ENCODE measurements at places on chromosomes 3 and 15. TPM values are rescaled to one million over a fixed set of nuclear protein-coding genes. Genes with fewer than 3 reads are reported as not detected.

GRCh38 chr3:195820186-195820585, 8.5 kb upstream of the MUC4 start:
- DNase-seq = no peak

DNA sequence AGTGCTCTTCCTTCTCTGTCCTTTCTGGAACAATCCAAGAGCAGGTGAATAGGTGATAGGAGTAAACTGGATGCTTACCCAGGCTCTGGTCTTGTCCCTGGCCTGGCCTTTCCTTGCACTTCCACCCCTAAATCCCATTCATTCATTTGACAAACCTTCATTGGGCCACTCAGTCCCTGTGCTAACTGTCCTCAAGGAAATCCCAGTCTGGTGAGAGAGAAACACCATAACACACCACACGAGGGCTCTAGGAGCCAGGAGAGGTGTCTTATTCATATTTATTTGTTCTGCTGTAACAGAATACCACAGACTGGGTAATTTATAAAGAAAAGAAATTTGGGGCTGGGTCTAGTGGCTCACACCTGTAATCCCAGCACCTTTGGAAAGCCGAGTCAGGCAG, 22.8 kb downstream of the EFCC1 start:
- DNase-seq = no peak

- DNase-seq = no peak
Observed at GRCh38 chr3:122948408-122948807, 79.2 kb downstream of the SEMA5B start.

DNA sequence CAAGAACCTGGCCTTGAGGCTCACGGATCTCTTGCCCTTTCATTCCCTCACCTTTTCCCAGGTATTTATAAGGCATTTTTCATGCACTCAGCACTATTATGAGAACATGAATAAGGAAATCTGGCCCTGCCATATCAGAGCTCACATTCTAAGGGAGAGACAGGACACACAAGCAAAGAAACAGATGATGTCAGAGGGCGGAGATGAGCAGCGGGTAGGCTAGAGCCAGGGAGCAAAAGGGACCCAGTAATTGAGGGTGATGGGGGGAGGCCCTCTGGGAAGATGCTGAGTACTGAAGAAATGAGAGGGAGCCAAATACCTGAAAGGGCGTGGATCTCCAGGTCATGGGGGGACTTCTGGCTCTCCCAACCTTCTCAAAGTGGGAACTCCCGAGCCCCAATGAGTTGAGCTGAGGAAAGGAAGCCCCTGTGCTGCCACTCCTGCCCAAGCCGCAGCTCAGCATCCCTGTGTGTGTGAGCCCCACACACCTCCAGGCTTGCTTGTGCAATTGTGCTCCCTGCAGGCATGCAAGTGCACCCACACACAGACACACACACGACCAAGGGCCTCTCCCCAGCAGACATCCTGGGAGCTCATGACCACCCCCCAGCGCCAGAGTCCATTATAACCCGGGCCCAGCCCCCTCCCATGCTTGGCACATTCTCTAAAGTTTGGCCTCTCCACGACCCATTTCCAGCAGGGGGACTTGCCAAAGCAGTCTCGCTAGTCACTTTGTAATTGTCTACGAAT, 81.4 kb upstream of the PXYLP1 start:
- DNase-seq = no peak

- no peak for DNase-seq
Observed at GRCh38 chr3:64766440-64766839, 78.6 kb upstream of the ADAMTS9 start.

DNA sequence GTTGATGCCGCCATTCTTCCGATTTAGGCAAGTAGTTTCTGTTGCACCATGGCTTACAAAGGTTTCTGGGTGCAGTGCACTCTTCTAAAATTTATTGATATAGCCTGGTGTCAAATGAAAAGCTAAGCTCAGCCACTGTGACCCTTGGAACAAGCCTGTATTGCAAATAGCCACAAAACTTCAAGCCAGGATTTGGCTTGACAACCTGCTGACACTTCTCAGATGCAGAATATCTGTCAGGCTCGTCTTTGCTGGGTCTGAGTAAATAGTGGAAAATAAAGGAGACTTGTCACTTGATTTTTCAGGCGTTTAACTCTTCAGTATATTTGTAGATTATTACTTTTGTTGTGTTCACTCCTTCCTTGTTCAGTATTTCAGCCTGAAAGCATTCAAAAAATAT, 871.8 kb downstream of the OTOL1 start:
- DNase-seq = no peak

DNA sequence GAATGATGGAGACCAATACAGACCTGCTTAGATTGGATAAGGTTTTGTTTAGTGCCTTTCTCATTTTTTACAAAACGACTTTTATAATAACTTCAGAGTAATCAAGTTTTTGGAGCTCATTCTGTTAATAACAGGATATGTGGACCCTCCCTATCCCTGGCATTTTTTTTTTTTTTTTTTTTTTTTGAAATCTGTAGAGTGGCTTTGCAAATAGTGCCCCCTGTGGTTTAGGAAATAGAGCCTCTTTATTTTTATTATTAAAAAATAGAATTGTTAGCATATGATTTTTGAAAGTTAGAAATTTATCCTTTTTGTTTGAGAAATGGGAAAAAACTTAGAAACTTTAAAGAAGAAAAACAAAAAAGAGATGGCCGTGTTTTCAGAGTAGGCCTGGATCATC, 11.4 kb downstream of the SKIL start:
- DNase-seq = no peak

GRCh38 chr15:74208901-74209559, 6.4 kb upstream of the STRA6 start:
- DNase-seq = no peak

GRCh38 chr3:45029661-45030060, 3.6 kb downstream of the CLEC3B start:
- DNase-seq = no peak

GRCh38 chr15:27358751-27359434, 387.9 kb downstream of the GABRG3 start:
- DNase-seq = no peak

- DNase-seq = no peak
Observed at GRCh38 chr3:193843474-193844301, 250.7 kb downstream of the OPA1 start.

- DNase-seq = no peak
Observed at GRCh38 chr3:177693616-177694264, 496.5 kb upstream of the TBL1XR1 start.

GRCh38 chr3:72523429-72524151, 324.7 kb downstream of the SHQ1 start:
- DNase-seq = no peak

- no peak for DNase-seq
Observed at GRCh38 chr15:98123297-98123696, 162.8 kb downstream of the ARRDC4 start.

- no peak for DNase-seq
Observed at GRCh38 chr15:88391700-88392099, 75.5 kb downstream of the MRPL46 start.

DNA sequence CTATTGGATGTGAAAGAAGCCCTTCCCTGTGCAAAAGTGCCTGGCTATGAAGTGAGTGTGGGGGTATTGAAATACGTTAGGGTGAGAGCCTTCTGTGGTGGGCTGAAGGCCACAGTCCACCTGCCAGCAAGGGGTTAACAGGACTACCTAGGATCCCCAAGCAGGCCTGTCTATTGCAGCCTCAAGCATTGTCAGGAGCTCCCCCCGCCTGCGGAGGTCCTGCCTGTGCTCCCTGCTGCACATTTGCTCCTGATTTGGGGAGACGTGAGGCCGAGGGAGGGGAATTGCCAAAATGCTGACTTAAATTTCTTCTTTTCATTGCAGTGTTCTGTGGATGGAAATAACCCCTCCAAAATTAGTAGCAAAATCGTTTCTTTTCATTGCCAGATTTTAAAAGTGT, 56.2 kb downstream of the GABRG3 start:
- DNase-seq = no peak

GRCh38 chr3:191294291-191294690, 34.9 kb upstream of the CCDC50 start:
- no peak for DNase-seq

DNA sequence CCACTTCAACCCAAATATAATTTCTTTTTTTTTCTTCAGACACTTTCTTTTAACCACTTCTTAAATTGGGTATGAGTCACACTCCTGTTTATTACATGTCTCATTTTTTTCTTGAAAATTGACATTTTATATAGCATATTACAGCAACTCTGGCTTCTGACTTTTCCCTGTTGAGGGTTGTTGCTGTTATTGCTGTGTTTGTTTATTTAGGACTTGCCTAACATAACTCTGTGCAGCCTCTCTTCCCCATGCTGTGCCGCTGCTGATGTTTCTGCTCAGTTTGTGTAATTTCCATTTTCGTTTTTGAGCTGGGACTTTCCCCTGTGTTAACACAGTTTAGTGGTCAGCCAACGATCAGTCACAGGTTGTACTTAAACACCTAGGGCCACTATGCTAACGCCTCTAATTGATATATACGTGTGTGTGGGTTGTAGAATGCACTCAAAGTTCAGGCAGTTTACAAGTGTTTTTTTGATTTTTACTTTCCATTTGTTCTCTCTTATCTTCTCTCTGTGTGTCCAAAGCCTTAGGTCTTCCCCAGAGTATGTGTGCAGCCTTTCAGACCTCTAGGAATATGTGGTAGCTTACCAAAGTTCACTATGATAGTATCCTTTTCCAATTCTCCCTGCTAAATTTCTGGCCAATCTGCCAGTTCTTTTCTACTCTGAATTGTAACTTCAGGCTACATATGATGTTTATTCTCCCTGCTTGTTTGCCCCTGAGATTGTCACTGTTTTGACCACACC, 337.2 kb downstream of the ZBTB20 start:
- no peak for DNase-seq

DNA sequence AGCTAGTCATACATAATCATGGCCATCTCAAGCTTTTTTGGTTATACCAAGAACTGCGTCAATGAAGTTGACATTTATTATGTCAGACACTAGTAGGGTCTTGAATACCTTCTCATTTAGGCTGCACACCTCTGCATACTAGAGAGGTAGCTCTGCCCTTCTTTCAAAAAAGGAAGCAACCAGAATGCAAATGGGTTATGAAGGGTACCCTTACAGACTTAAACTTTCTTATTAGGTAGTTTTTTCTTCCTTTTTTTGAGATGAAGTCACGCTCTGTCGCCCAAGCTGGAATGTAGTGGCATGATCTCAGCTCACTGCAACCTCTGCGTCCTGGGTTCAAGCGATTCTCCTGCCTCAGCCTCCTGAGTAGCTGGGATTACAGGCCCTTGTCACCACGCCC, 3.3 kb downstream of the PCNP start:
- DNase-seq = no peak

DNA sequence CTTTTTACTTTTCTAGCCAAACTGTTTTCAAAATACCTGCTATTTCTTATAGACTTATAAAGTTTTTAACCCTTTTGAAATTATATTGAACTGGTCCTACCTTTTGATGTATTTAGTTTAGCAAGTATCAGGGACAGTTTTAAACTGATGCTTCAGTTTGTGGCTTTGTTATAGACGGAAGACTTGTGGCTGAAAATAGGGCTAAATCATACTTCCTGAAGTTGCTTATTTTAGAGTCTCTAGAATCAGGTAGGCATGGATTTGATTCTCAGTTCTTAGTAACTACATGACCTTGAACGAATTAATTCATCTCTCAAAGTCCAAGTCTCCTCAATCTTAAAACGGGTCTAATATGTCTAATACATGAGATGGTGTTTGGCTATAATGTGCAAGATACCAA, 322.8 kb downstream of the RAP2B start:
- no peak for DNase-seq

DNA sequence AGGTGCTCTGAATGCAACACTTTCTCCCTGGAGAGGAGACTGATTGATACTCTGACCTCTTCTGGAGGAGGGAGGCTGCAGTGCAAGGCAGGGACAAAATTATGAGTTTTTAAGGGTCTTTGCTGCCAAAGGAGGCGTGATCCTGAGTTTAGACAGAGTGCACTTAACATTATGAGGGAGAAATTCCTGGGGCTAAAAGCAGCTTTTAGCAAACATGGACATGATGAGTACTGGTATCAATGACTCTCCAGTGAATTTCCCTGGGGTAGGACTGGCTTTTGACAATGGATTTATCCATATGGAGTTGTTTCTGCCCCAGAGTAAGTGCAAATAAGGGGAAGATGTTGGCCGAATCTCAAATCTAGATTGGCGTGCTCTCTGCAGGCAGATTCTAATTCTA, 133.1 kb downstream of the THSD4 start:
- DNase-seq = no peak

GRCh38 chr3:182562274-182562673, 231.0 kb upstream of the ATP11B start:
- no peak for DNase-seq

DNA sequence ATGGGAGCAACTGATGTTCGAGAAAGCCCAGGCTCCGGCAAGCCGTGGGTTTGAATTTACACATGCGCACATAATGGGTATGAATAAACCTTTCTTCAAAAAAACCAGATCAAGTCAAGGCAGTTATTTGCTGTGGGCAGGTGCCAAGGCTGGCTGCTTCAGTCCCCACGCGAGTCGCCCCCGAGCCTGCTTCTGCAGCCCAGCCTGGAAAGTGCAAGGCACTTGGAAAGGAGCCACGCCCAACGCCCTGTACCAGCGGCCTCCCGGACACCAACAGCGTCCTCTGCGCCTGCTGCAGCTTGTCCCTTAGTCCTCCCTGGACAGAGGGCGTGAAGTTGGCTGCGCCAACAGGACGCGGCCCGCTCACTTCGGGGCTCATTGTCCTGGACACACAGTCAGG, 68.9 kb downstream of the KLF15 start:
- DNase-seq = no peak

DNA sequence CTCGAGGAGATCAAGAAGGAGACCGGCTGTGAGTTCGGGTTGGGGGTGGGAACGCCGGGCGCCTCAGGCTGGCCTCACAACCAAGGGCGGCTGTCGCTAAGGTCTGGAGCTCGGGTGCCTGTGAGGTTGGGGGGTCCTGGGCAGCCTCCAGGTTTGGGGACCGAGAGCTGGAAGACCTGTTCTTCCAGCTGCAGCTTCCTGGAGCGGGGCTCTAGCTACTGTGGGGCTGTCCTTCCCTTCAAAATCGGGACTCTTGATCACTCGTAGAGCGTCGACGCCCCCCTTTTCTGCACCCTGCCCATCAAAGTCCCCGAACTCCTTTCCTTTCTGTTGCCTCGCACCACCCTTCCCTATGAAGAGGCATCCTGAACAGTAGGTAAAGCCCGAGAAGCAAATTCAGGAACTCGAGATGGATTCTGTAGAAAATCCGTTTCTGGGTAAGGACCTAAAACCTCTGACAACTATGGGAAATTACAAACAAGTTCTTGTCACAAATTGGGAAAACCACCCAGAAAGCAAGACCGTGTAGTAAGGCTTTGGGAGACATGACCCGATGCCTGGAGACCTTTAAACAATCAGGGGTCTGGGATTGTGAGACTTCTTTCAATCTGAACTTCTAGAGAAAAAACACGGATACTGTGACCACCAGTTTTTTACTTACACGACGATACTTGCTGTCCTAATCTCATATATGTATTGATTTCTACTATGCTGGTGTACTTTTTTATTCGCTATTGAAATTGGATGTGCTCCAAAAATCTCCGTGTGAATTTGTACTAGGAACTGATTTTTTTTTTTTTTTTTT, 556 bp downstream of the CHP1 start:
- no peak for DNase-seq

Gene PAQR5
- 2.0 TPM for total RNA-seq

Gene GPR87
- not detected for total RNA-seq

Gene SIN3A
- 107 TPM for total RNA-seq

Gene CILP
- 0.08 TPM for total RNA-seq

Gene CLDN16
- total RNA-seq = not detected

Gene ADPRH
- total RNA-seq = 7.8 TPM

Gene TTC21A
- 7.7 TPM for total RNA-seq

Gene CCDC80
- total RNA-seq = 0.64 TPM

Gene TJP1
- total RNA-seq = 79.1 TPM

Gene IGSF10
- 0.10 TPM for total RNA-seq

Gene CEMIP
- 0.46 TPM for total RNA-seq

Gene AADACL2
- not detected for total RNA-seq

Measured in Panc1 (cell line).